ENCODE measurements at places on chromosomes 6 and 20. TPM values are rescaled to one million over a fixed set of nuclear protein-coding genes. Genes with fewer than 3 reads are reported as not detected.

- no peak for DNase-seq
Measured at GRCh38 chr20:57281900-57282299, 15.5 kb upstream of the BMP7 start.

Gene THEMIS
- not detected for total RNA-seq

GRCh38 chr6:27800731-27801373 is 111.3 kb downstream of the OR2B2 start:
- no peak for DNase-seq

- DNase-seq, result no peak
Measured at GRCh38 chr6:11848346-11848651, 69.7 kb upstream of the ADTRP start.

Gene C20orf144
- total RNA-seq, result not detected

- DNase-seq, result peak; percentile 19
Measured at GRCh38 chr20:32482143-32482441, 103.0 kb downstream of the NOL4L start.

Gene NMBR
- not detected for total RNA-seq

Gene TMEM170B
- 4.1 TPM for total RNA-seq
